DMS 273 treated with DMSO at 0.1 percent for 48 hours (cell line): ENCODE measurements at places on chromosomes 7 and 10.
A peak's percentile ranks its signal among the peaks of the same experiment; 100 is the strongest.

DNA sequence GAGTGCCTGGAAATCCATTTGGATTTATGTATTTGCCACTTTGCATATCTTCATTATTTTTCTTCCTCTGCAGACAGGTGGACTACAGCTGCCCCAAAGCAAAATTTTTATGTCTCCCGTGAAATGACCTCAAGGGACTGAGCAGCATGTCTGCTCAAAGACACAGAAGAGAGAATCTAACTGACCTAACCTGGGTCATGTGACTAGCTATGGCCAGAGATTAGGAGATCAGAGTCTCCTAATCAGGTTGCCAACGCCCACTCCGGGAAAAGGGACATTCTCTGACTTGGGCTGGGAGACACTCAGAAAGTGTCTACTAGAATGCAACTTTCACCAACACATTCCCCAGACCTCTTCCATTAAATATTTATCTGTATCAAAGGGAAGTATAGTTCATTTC lies 2.5 kb upstream of the BAMBI start:
- DNase-seq: no peak

GRCh38 chr7:136009488-136010079 lies 32.4 kb upstream of the MTPN start:
- DNase-seq: peak; percentile 10

DNA sequence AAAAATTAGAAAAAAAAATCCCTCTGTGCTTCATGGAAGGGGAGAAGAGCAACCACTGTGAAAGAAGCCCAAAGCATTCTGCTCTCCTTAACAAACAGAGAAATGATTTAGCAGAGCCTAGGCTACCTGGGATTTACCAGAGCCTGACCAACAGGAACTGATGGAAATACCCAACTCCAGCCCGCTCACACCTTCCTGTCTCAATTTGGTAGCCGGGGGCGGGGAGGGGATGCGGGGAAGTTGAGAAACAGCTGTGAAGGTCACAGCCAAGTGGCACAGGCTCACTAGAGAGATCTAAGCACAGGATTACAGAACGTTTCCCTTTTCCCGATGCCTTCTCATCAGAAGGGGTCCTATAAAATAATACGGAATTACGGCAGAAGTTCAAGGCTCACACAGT lies 17.6 kb downstream of the RSU1 start:
- DNase-seq: no peak

- no peak for DNase-seq
Measured at GRCh38 chr10:78577712-78578111, 491.1 kb upstream of the ZMIZ1 start.

GRCh38 chr7:79513261-79513660 lies 59.8 kb upstream of the MAGI2 start:
- no peak for DNase-seq

- DNase-seq: no peak
Measured at GRCh38 chr7:158073845-158074840, 513.5 kb downstream of the PTPRN2 start.

- no peak for DNase-seq
Measured at GRCh38 chr10:73228247-73228646, 18.8 kb downstream of the DNAJC9 start.

- no peak for DNase-seq
Measured at GRCh38 chr7:90777465-90777864, 181.3 kb downstream of the CDK14 start.

GRCh38 chr7:45220846-45221618 lies 63.4 kb downstream of the RAMP3 start:
- no peak for DNase-seq

DNA sequence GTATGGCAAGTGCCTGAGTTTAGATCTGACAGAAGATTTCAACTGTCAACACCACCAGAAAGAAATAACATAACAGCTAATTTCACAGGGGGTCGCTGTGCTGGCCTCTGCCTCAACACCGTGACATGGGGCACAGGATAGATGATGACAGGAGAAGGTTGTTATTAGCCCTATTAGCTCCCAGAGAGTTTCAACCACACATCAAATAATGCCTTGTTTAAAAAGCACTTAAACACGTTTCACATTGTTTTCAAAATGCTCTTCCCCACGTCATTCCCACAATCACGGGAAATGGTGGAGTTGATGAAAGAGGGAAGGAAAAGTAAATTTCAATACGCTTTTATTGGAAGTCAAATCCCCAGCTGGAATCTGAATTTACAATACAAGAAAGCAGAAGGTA lies 184.7 kb downstream of the MAGI2 start:
- no peak for DNase-seq

- DNase-seq: no peak
Measured at GRCh38 chr7:2724453-2725177, 36.6 kb downstream of the AMZ1 start.

GRCh38 chr7:967361-968082 lies 7.8 kb downstream of the COX19 start:
- no peak for DNase-seq
